ENCODE measurements at places on chromosomes 16 and 17.

DNA sequence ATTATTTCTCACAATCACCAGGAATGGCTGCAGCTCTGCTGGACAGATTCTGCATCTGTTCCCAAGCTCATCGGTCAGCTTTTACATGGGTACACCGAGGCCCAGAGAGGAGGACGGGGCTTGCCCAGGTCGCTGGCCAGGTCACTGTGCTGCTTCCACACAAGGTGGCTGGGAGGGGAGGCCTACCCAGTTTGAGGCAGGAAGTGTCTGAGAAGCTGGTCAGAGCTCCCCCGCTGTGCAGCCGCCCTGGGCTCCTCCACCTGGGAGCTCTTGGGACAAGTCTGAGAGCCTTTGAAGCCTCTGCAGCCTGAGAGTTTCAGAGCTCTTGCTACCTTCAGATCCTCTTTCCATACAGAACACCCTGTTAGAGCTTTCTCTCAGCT, 143.3 kb downstream of the CLEC16A start:
- no peak for DNase-seq

DNA sequence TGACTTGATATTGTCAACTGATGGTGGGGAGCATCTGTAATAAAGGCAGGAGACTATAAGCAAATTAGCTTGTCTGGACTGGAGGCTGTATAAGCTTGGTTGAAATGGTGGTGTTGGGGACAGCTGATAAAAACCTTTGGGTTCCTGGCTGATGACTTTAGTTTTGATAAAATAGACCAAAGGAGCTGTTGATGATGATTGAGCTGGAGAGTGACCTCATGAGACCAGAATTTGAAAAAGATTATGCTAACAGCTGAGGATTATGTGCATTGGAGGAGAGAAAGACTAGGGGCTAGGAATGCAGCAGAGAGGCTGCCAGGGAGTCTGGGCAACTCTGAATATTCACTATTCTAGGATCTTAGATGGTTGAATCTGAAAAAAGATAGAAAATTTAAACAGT, 8.7 kb upstream of the CDC27 start:
- DNase-seq: no peak

GRCh38 chr17:70137451-70138230, 31.7 kb upstream of the KCNJ2 start:
- no peak for DNase-seq

- no peak for DNase-seq
Measured at GRCh38 chr16:72996291-72997062, 51.5 kb downstream of the ZFHX3 start.

- no peak for DNase-seq
Measured at GRCh38 chr17:2935632-2936031, 127.8 kb downstream of the OR1D5 start.

DNA sequence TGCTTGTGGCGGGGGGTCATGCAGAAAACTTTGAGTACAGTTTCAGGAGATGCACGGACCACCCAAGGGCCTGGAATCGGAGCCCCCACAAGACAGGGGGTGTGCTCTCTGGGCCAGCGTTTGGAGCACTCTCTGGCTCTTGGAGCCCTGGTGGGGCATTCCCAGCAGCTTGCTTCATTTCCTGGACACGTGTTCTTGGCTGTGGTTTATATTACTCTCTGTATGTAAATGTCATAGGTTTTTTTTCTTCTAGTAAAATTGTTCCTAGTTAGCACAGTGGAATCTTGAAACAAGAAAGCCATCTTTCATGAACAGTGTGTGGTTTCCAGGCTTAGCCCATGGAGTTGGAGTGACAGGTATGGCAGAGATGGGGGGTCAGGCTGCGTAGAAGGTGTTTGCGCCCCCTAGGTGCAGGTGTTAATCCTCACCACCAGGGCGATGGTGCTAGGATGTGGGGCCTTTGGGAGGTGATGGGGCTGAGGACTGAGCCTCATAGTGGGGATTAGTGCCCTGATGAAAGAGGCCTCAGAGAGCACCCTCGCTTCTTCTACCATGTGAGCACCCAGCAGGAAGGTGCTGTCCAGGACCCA, 79.8 kb downstream of the JPH3 start:
- DNase-seq: no peak

GRCh38 chr16:68346892-68347480, 36.2 kb downstream of the PRMT7 start:
- no peak for DNase-seq

GRCh38 chr16:6704306-6704930, 628.2 kb upstream of the RBFOX1 start:
- DNase-seq: no peak
